ENCODE measurements at places on chromosomes 3 and 15. TPM values are rescaled to one million over a fixed set of nuclear protein-coding genes. Genes with fewer than 3 reads are reported as not detected.

GRCh38 chr3:12513694-12514446, 29.6 kb downstream of the TSEN2 start:
- no peak for DNase-seq

DNA sequence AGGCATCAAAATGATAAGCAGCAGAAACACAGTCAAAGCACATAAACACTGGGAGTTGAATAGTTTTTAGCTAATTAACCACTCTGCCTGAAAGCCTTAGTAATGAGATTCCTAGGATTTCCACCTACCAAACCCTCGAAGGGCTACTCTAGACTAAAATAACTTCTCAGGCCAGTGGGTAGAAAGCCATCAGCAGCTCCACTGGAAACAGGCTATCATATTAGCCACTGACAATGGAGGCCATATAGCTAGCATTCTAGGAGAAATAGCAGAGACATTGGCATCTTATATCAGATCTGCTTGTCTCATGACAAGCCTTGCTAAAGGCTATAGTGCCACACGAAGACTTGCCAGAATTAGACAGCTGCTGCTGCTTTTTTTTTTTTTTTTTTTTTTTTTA, 4.5 kb upstream of the CAPN3 start:
- no peak for DNase-seq

GRCh38 chr3:71504250-71505036, 79.1 kb downstream of the FOXP1 start:
- no peak for DNase-seq

The BCHE gene
- total RNA-seq, result 1.5 TPM

GRCh38 chr3:177262396-177262795, 65.1 kb upstream of the TBL1XR1 start:
- DNase-seq, result no peak

GRCh38 chr15:72306211-72306785, 13.7 kb downstream of the CELF6 start:
- DNase-seq, result no peak

- DNase-seq, result no peak
Observed at GRCh38 chr15:22263738-22264137, 183.4 kb downstream of the OR4M2 start.

- no peak for DNase-seq
Observed at GRCh38 chr15:51335538-51336410, 2.6 kb downstream of the CYP19A1 start.

GRCh38 chr15:79015416-79015815, 70.6 kb upstream of the CTSH start:
- DNase-seq, result no peak

DNA sequence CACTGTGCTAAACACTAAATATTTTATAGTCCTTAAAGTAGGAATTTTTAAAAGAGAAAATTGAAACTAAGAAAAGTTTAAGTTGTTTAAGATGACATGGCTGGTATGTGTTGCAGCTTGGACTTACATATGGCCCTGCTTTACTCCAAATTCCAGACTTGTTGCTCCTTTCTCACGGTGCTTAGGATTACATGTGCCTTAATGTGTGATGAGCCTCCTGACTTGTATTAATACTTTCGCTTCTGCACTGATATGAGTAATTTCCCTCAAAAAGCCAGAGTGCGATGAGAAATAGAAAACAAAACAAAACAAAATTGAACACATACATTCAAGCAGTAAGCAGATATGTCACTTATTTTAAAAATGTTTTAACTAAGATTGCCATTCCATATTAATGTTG, 250.2 kb downstream of the VGLL3 start:
- DNase-seq, result no peak

- no peak for DNase-seq
Observed at GRCh38 chr3:144553301-144553700, 581.7 kb downstream of the DIPK2A start.

- DNase-seq, result no peak
Observed at GRCh38 chr15:33515121-33515520, 204.4 kb downstream of the RYR3 start.

- DNase-seq, result no peak
Observed at GRCh38 chr15:50594311-50594710, 47.8 kb upstream of the USP50 start.

DNA sequence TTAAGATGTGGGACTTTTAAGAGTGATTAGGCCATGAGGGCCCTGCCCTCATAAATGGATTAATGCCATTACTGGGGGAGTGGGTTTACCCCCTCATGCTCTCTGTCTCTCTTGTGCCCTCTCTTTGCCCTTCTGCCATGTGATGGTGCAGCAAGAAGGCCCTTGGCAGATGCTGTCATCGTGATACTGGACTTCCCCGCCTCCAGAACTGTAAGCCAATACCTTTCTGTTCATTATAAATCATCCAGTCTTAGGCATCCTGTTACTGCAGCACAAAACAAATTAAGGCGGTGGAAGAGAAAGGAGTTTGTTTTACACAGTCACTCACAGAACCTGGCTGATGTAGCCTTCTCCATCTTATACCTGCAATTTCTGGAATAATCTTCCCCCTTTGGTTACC, 360.3 kb upstream of the TBL1XR1 start:
- DNase-seq, result no peak

DNA sequence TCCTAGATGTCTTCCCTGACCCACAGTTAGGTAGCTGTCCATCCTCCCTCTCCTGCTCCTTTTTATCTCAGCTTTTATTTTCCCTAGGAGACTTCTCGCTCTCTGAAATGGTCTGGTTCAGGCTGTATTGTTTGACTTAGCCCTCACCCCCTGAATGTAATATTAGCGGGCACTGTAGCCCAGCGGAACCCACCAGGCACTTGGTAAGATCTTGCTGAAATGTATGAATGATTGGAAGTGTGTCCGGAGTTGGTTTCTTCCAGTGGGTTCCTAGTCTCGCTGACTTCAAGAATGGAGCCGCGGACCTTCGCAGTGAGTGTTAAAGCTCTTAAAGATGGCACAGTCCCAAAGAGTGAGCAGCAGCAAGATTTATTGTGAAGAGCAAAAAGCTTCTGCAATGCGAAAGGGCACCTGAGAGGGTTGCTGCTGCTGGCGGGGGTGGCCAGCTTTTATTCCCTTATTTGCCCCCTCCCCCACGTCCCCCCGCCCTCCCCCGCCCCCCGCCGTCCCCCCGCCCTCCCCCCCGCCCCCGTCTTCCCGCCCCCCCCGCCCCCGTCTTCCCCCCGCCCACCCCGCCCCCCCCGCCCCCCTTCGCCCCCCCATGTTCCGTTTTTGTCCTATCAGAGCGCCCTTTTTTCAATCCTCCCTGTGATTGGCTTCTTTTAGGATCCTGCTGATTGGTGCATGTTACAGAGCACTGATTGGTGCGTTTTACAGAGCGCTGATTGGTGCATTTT, 694 bp upstream of the EEFSEC start:
- peak; percentile 62 for DNase-seq

The FLNB gene
- total RNA-seq, result 309 TPM

The ATP13A5 gene
- total RNA-seq, result not detected

The FBXO40 gene
- total RNA-seq, result not detected

The ECE2 gene
- total RNA-seq, result not detected

- no peak for DNase-seq
Observed at GRCh38 chr3:119148493-119149180, 2.7 kb downstream of the TEX55 start.

- DNase-seq, result no peak
Observed at GRCh38 chr3:123536153-123536895, 48.5 kb downstream of the HACD2 start.

- DNase-seq, result no peak
Observed at GRCh38 chr15:84886211-84886983, 1.9 kb downstream of the SLC28A1 start.

DNA sequence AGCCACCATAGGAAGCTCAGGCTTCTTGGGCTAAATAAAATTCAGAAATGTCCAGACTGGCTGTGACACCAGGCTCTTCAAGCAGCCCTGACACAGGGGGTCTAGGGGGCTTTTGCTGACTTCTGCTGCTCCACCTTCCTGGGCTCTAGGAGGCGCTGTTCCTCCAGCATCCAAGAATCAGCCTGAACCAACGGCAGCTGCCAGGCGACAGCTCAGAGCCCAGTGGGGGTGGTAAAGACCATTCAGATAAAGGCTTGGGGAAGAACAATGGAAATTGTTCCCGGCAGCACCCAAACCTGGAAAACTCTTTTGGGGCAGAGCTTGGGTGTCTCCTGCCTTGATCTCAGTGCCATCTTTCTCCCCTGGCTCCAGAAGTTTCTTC, 21.6 kb upstream of the PSTPIP1 start:
- DNase-seq, result peak; percentile 15

DNA sequence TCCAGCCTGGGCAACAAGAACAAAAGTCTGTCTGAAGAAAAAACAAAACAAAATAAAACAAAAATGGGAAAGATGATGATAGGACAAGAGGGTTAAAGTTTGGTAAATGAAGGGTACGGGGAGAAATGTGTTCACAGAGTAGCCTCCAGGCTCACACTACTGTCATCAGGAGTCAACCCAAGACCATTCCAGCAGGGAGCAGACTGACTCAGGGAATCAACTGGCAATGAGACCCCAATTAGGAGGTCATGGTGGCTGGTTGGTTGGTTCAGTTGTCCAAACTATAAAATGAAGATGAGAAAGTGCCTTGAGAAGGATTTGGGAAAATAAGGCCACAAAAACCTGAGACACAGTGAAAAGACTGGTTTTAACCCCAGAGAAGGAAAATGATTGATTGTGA, 51.8 kb downstream of the KLHL6 start:
- DNase-seq, result no peak

The MUSTN1 gene
- total RNA-seq, result 0.49 TPM

DNA sequence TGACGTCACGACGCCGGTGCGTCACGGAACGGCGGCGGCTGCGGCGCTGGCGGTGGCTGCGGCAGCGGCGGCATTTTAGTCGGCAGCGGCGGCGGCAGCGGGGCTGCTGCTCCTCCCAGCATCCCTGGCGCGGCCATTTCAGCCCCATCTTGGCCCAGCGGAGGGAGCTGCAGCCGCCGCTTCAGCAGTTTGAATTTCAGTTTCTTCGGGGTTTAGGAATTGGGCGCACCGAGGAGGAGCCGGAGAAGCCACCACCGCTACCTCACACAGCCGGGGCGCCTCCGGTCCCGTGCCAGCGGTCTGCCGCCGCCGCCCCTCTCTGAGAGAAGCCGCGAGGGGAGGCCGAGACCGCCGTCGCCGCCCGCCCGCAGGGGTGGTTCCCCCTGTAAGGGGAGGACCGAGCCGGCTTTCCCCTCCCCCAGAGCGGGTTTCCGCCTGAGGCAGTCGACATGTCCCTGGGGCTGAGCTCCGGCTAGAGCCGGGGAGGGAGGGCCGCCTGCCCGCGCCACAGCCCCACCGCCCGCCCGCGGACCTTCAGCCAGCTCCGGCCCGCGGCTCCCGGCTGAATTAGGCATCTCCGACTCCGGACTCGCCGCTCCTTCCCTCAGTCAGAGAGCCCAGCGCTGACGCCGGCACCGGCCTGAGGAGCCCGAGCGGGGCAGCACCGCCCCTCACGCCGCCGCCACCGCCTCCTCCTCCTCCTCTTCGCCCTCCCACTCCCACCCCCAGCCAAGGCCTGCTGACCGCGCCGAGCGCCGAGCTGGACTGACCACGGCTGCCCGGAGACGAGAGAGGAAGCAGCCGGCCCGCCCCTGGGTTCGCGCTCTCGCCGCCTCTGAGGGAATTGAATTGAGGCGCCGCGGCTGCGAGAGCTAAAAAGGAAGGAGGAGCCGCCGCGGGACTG, at the start of gene TSC22D2:
Gene TSC22D2, plus strand, starts transcription at position 78 of the 904 bp plus-strand sequence. CDS start 1,053 bp downstream, outside the sequence.
- no peak for DNase-seq

DNA sequence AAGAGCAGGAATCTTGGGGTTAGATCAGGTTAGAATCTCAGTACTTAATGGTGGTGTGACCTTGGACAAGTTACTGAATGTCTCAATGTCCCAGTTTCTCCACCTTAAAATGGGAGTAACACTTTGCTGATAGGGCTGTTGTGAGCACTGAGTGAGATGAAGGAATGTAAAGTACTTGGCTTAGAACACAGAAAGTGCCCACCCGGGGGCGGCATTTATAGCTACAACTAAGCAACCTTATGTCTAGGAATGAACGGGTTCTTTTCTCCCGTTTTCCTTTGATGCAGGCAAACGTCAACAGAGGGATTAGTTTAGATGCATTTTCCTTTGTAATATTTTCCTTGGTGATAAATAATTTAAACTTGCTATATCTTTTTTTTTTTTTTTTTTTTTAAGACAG, 176.6 kb downstream of the USP13 start:
- DNase-seq, result no peak

The UBAP1L gene
- 1.7 TPM for total RNA-seq

DNA sequence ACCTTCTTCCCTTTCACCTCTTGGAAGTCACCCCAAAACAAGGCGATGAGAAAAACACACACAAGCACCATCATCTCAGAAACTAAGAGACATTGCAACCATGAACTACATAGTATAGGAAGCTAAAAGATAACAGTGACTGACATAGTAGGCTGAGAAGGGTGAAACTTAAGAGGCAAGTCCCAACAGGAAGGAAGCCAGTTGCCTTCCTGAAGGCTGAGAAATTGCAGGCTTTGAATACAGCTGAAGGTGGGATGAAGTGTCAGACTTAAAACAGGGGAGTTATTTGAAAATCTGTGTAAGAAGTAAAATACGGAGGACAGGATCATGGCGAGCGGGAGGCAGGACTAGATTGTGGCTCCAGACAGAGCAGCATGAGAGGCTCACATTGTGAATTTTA, 27.8 kb downstream of the SLC27A2 start:
- DNase-seq, result no peak

- no peak for DNase-seq
Observed at GRCh38 chr3:173912126-173912525, 514.6 kb downstream of the NLGN1 start.

DNA sequence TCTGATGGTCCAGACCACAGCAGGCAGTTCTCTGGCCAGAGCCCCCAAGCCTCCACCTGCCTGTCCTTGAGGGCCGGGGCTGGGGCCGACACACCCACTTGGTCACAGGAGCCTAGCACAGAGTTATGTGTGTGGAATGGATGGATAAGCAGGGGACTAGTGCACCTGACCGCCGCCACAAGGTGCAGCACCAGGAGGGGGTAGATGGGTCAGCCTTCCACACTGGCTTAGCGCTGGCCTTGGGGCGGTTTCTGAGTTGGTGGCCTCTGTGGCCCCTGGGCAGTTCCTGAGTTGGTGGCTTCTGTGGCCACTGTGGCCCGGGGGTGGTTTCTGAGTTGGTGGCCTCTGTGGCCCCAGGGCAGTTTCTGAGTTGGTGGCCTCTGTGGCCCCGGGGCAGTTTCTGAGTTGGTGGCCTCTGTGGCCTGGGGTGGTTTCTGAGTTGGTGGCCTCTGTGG, 75.8 kb downstream of the FBLN2 start:
- no peak for DNase-seq

- no peak for DNase-seq
Observed at GRCh38 chr15:29142129-29142747, 127.4 kb downstream of the NSMCE3 start.

GRCh38 chr15:101647251-101647650, 4.9 kb downstream of the TM2D3 start:
- DNase-seq, result no peak

The STRIT1 gene
- total RNA-seq, result not detected

DNA sequence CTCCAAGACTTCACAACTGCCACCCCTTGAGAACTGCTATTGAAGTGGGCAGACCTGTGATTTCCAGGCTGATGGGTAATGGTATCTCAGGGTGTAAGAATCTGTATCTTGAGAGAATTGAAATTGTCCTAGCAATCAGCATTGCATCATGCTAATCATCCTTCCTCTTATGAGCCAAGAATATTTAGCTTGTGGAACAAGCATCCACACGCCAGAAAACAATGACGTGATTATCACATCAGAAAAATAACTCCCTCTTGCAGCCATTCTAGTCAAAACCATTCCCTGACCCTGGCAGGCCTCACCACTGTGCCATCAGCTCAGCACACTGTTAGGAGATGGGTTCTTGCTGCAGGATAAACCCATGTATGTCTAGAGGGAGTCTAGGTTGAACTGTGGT, 6.7 kb downstream of the BCL2L10 start:
- DNase-seq, result no peak

The LMOD3 gene
- not detected for total RNA-seq
